ENCODE measurements at places on chromosomes 2 and 18. TPM values are rescaled to one million over a fixed set of nuclear protein-coding genes. Genes with fewer than 3 reads are reported as not detected.

GRCh38 chr18:28767201-28767600 lies 590.3 kb upstream of the CDH2 start:
- no peaks in the 10 kb centered on the region for H3K4me1 ChIP-seq
- H3K36me3 ChIP-seq, result no peaks in the 10 kb centered on the region
- H3K27ac ChIP-seq, result no peak overlapping the region
- no peak overlapping the region for H3K4me3 ChIP-seq

DNA sequence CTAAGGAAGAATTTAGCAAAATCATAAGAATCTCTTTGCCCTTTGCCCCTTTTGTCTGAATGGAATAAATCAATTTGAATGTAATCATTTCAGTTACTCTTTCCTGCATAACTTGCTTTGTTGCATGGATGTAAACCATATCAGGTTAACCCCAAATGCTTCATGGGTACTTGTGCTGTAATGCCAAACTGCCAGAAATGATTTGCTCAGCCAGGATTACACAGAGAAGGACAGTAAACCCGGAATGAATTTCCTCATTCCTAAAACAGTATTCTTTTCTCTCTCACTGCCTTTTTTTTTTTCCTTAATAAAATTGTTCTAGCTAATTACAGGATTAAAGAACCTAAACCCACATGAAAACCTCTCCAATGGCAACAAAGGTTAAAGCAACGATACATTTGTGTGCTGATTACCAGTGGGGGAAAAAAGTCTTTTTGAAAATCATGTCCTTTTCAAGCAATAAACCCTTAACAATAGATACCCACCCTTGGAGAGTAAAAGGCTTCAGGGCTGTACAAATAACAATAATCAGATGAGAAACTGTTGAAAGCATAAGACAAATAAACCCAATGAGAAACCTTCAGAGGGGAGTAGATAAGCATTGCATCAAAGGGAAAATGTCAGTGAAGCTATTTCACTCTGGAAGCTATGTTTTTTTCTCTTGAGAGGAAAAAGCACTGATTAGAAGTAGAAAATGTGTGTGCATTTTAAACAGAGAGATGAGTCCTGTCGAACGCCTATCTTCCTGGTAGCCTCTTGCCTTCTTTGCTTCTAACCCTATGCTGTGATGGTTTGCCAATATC lies 275.3 kb downstream of the CDH2 start:
- H3K27ac ChIP-seq, result no peak overlapping the region
- H3K36me3 ChIP-seq, result no peaks in the 10 kb centered on the region

The NYAP2 gene
- total RNA-seq, result not detected

- H3K4me3 ChIP-seq, result no peak overlapping the region
- H3K4me1 ChIP-seq, result peaks cover 5% of the 10 kb centered on the region
- peaks cover 3% of the 10 kb centered on the region for H3K36me3 ChIP-seq
- no peaks in the 10 kb centered on the region for H3K27me3 ChIP-seq
These were observed 29.9 kb downstream of the PHLPP1 start for GRCh38 chr18:62745089-62745751.

- H3K36me3 ChIP-seq, result no peaks in the 10 kb centered on the region
- no peak overlapping the region for H3K4me3 ChIP-seq
- no peak for DNase-seq
- H3K4me1 ChIP-seq, result no peaks in the 10 kb centered on the region
- H3K27me3 ChIP-seq, result no peaks in the 10 kb centered on the region
These were observed 155.5 kb downstream of the ARHGAP28 start for GRCh38 chr18:6885006-6885481.

Measured in activated CD4-positive, alpha-beta memory T cell treated with anti-CD3 and anti-CD28 coated beads, Interleukin-2, amount 10 ng/mL, durations not matched to agents 7 days and 5 days (primary cell).